ENCODE measurements at places on chromosomes 4 and X. TPM values are rescaled to one million over a fixed set of nuclear protein-coding genes. Genes with fewer than 3 reads are reported as not detected.

GRCh38 chrX:48508400-48509244, at the start of gene PORCN:
PORCN (plus strand) TSS chrX:48508992; CDS start chrX:48509821, 829 bp downstream.
- DNase-seq = peak; percentile 35

- DNase-seq = no peak
These were observed 26.4 kb downstream of the NELFA start for GRCh38 chr4:1982124-1983052.

DNA sequence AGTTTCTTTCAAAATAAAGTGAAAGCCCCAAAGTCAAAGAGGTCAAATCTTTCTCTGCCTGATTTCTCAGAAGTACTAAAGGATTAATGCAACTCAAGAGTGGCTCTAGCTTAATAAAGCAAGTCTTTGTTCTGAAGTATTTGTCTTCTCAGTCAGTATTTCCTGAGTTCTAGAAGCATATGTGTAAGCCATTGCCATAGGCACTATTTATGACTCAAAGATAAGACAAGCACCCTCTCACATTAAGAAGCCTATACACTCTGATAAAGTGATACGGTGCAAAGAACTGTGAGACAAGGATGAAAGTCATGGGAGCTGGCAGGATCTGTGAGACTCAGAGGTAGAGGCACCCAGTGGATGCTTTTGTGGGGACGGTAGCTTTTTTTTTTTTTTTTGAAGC, 60.9 kb downstream of the AASDH start:
- peak; percentile 3 for DNase-seq

DNA sequence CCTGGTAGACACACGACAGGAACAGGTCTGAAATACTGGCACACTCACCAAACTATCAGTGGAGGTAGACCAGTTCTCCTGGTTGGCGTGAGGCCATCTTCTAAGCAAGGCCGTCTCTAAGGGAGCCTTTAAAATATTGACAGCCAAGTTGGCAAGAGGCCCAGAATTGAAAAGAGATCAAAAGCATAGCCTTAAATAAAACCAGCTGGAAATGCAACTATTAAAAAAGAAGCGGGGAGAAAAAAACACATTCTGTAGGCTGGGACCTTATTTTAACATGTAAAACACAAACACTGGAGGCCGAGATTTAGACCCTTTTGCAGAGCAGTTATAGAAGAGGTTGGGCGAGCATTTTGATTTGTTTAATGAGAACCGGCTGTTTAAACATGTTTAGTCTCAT, 233.0 kb upstream of the CLNK start:
- DNase-seq = no peak

DNA sequence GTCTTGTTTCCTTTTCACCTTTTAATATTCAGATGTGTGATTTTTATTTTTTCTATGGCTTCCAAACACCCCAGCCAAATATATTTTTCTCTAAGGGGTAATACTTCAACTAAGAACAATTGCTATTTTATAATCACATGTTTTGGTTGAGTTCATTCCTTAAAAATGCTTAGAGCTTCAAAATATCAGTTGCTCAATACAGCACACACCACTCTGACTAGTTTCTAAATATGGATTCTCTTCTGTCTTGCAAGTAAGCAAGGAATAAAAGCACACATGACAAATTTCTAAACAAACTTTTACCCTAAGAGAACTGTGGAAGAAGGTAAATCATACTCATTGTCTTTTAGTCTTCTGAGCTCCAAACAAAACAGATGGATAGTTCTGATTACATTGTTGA, 27.2 kb downstream of the ANTXR2 start:
- DNase-seq = peak; percentile 76

Gene NAP1L3
- 3.2 TPM for polyA plus RNA-seq

Gene CTAG1A
- not detected for polyA plus RNA-seq

- no peak for DNase-seq
These were observed 712.9 kb upstream of the LCORL start for GRCh38 chr4:18734405-18734804.

DNA sequence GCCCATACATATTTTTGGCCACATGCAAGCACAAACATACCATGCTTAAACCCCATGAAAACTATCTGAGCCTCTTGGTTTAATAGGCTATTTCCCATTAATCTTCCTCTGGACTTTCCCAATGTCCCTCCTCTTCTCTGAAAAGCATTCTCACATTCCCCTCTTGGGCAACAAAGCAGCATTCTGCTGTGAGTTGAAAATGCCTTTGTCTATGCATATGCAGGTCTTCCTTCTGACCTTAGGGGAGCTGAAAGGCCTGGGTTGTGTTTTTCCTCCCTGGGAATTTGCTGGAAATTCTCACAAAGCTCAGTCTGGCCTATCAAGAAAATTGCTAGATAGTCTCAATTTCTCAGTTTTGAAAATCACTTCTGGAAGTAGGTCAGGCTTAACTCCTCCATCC, 4.2 kb downstream of the VSIG4 start:
- DNase-seq = no peak

DNA sequence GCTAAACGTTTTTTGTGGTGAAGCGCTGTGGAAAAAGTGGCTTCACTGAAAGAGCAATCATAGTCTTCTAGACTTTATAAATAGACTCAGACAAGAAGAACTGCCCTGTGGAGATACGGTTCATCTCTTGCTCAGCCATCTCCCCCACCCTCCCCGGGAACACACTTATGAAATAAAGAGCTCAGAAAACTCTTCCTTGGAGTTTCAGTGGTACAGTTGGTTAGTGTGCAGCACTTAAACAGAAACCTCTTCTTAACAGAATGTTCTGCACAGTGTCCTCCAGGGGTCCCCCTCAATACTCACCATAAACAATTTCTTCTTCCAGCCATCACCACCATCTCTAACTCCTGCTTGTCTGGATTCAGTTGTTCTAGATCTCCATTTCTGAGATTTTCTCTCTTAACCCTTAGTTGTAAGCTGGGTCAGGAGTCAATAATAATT, 313.0 kb downstream of the ARHGAP10 start:
- DNase-seq = no peak

Gene GPR34
- not detected for polyA plus RNA-seq

- no peak for DNase-seq
These were observed 53.0 kb downstream of the TMEM154 start for GRCh38 chr4:152626790-152627189.

Gene NXF3
- not detected for polyA plus RNA-seq

Gene ASB9
- polyA plus RNA-seq = 0.15 TPM

GRCh38 chrX:10554612-10555270, 65.6 kb downstream of the MID1 start:
- DNase-seq = no peak

GRCh38 chrX:40068048-40068447, 29.7 kb downstream of the BCOR start:
- DNase-seq = no peak

DNA sequence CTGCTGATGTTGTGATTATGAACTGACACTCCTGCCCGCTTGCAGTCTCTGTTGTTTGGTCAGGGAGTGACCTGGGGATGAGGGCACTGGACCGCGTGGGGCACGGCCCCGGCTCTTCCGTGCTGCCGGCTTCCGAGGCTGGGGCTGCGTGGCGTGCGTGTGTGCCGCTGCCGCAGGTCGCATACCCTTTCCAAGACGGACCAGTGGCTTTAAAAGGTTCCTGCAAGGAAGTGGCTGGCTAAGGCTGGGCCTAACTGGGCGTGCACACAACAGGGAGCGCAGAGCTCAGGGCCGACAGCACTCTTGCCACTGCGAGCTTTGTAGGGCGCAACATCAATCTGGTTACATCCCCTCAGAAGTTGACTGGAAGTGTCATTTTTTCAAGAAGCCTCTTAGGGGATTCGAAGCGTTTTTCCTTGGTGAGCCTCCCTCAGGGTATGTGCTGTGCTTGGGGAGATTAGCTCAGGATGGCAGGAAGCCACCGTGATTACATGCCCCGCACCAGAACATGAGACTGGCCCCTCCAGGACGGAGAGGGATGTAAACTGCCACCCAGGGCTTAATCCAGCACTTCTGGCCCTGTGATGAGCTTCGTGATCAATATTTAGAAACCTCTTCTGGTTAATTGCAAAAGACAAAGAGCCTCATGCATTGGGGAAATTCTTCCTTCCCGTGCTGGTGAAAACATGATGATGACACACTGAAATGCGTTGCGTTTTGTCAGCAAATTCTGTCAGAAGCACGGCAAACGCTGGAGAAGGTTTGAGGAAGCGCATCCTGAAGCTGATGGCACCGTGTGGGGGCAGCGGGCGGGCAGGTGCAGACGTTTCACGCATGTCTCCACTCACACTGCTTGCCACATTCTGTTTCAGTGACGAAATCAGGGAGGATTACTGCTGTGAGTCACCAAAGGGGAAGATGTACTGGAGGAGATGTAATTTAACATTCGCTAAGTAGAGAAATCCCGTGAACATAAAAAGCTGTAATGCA, 11.1 kb downstream of the MAEA start:
- DNase-seq = peak; percentile 76

DNA sequence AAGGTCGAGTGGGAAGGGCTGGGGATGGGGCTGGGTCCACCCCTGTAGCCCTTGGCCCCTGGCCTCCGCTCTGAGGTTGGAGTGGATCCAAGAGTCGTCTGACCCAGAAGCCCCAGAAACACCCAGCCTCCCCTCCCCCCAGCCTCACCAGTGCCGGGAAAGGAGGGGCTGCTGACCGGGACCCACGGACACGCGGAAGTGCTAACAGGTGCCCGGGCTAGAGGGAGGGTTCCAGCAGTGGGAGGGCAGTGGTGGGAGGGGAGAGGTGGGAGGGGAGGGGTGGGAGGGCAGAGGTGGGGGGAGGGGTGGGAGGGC, 131.8 kb upstream of the NKX1-1 start:
- DNase-seq = no peak

All from IMR-90 (cell line).